Gastrocnemius medialis (tissue), 4 donors: ENCODE measurements at places on chromosomes 3 and 15. TPM values are rescaled to one million over a fixed set of nuclear protein-coding genes. Genes with fewer than 3 reads are reported as not detected.

DNA sequence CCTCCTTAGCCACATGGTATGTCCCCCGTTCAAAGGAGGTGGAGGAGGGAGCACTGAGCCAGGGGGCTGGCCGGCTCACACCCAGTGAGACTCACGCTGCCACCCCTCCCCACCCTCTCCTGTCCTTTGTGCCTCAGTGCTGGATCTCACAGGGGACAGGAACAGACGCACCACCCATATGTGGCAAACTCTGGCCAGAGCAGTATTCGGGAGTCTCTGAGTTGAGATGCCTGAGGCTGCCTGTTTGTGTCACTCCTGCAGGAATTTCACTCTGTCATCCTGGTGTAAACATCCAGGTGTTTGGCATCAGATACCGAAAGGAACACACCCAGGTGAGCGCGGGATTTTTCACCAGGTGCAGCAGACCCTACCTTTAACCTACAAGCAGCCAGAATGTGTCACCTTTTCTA is 25.7 kb downstream of the RGMA start:
- peak; percentile 54 for DNase-seq

- no peak for DNase-seq
These were observed 75.3 kb downstream of the NCEH1 start for GRCh38 chr3:172635588-172635987.

The GXYLT2 gene
- total RNA-seq = 0.31 TPM

DNA sequence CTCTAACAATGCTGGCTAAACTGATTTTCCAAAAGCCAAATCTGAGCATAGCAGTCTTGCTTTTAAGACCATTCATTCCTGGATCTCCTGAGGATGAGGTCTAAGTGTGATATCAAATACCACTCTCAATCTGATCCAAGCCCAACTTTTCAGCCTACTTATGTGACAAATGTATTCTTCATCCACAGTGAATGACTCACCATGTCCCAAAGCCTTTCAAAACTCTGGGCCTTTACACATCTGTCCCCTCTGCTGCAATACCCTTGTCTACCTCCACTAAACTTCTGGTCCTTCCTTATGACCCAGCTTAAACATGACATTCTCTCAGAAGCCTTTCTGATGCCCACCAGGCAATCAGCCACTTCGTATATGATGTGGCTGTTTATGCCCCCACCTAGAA is 4.6 kb downstream of the ANAPC13 start:
- no peak for DNase-seq

- no peak for DNase-seq
These were observed 113.9 kb upstream of the MRPL3 start for GRCh38 chr3:131616719-131617118.

GRCh38 chr3:98701071-98701675 is 62.0 kb upstream of the ST3GAL6 start:
- no peak for DNase-seq

GRCh38 chr3:66270288-66270687 is 49.5 kb downstream of the SLC25A26 start:
- no peak for DNase-seq

The CFAP100 gene
- not detected for total RNA-seq

DNA sequence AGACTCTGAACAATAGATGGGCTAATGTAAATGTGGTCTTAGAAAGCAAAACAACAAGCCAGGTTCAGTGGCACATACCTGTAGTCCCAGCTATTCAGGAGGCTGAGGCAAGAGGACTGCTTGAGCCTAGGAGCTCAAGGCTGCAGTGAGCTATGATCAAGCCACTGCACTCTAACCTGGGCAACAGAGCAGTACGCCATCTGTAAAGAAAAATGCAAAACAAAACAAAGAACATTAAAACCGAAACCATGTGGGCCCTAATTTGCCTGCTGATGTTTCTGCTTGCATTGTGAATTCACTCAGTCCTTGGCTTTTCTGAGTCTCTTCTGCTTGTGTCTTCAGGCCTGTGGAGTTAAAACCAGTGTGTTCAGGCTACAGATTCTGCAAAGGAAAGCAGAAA is 56.7 kb downstream of the CCNL1 start:
- DNase-seq = no peak

- no peak for DNase-seq
These were observed 608.6 kb upstream of the BCHE start for GRCh38 chr3:166445865-166446264.

DNA sequence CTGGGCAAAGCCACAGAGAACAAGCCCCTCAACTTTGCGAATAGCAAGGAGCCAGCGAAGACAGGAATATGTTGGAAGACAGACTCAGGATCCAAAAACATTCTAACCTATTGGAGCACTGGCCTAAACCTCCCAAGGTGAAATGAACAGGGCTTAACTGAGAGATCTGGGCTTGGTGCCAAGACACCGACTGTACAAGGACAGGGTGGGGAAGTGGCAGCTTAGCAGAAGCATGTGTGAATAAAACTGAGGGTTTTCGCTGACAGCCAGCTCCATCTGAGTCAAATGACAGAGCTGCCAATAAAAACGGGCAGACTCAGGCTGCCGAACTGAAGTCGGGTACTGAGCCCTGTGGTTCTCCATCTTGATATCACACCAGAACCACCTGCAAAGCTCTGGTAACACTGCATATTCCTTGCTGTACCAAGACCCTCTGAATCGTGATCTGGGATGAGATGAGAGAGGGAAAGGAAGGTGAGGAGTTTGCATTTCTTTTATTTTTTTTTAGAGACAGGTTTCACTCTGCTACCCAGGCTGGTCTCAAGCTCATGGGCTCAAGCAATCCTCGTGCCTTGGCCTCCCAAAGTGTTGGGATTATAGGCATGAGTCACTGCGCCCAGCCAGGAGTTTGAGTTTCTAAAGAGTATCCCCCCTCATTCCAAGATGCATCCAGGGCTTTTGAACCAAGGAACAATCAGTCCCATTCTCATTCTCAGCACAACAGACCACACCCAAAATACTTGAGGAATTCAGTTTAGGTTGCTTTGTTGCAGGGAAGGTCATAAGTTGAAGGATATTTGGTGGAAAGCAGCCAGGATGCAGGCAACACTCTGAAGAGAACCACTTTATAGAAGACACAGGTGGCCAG is 6.0 kb upstream of the PLCB2 start:
- peak; percentile 45 for DNase-seq

GRCh38 chr15:97874139-97874538 is 86.4 kb upstream of the ARRDC4 start:
- DNase-seq = no peak

The SPINT1 gene
- total RNA-seq = 1.0 TPM

The OSTN gene
- total RNA-seq = not detected

DNA sequence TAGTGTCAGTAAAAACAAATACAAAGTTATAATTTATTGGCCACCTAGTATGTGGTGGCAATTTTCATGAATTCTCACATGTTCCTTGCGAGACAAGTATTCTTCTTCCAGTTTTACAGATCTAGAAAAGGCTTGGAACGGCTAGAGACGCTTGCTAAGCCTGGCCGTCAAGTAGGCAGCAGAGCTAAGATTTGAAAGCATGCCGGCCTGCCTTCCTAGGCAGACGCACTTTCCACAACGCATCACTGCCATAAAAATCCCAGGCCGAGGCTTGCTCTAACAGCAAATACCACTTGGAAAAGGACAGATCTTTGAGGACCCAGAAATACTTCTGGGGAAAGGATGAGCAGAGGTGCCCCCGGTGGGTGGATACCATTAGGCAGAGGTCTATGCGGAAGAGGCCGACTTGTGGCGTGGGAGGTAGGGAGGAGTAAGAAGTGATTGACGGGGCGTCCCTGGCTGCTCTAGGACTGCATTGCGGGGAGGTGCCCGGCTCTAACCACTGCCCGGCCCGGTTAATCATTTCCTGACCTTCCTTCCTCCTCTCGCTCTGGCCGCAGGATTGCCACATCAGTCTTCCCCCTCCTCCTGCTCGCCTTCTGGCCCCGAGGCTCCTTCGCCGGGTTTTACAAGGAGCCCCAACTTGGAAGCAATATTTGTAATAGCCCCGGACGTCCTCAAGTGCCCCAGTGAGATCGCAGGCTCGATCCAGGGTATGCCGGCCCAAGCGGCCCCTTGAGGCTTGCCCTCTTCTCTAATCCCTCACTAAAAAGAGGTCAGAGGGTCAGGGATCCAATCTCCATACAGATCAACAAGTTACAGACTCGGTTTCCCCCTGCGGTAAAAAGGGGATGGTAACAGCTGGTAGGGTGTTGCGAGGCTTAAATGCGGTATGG is 1.3 kb upstream of the USP3 start:
- DNase-seq = peak; percentile 81

The CPA3 gene
- not detected for total RNA-seq

The THUMPD3 gene
- 28.0 TPM for total RNA-seq

The GOLGA8Q gene
- total RNA-seq = not detected

- DNase-seq = no peak
These were observed 13.3 kb downstream of the XRN1 start for GRCh38 chr3:142434503-142434902.

The RHOV gene
- not detected for total RNA-seq

DNA sequence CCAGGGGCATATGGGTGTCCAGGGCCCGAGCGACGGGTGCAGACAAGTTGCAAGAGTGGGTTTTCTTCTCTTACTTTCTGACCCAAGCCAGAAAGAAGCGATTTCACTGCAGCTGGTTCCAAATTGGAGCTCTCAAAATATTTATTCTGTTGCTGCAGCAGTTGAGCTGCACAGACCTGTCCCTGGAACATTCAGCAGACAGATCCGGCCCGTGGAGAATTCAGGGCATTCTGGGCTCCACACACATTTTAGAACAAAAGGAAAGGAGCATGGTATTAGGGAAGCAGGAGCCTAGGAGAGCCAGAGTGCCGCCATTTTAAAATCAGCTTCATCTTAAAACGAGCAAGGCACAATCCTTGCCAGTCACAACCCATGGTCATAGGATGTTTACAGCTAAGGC is 135.3 kb upstream of the TPM1 start:
- DNase-seq = no peak

The TEX55 gene
- not detected for total RNA-seq

The GOLGA8N gene
- 1.1 TPM for total RNA-seq

The SKOR1 gene
- 2.1 TPM for total RNA-seq

DNA sequence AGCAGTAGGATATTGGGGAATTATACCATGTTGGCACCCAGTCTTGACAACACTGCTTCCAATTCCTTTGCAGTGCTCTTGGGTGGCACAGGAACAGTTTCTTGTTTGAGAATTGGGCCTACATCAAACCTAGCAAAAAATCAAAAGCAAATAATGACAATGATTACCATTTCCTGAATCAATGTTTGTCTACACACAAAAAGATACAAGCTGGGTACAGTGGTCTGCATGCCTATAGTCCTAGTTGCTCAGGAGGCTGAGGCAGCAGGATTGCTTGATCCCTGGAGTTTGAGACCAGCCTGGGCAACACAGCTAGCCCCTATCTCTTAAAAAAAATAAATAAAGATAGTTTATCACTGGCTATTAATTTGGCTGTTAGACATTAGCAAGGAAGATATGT is 8.0 kb downstream of the MTFMT start:
- no peak for DNase-seq

- no peak for DNase-seq
These were observed 147.6 kb downstream of the KLF13 start for GRCh38 chr15:31474059-31474868.

GRCh38 chr3:119408243-119408950 is 55.0 kb downstream of the TMEM39A start:
- DNase-seq = no peak

The HIGD2B gene
- not detected for total RNA-seq

- DNase-seq = no peak
These were observed 216.5 kb downstream of the ZBBX start for GRCh38 chr3:167163580-167163979.

GRCh38 chr3:176097027-176097426 is 1100.3 kb downstream of the TBL1XR1 start:
- DNase-seq = no peak

The PPP1R14D gene
- total RNA-seq = not detected

DNA sequence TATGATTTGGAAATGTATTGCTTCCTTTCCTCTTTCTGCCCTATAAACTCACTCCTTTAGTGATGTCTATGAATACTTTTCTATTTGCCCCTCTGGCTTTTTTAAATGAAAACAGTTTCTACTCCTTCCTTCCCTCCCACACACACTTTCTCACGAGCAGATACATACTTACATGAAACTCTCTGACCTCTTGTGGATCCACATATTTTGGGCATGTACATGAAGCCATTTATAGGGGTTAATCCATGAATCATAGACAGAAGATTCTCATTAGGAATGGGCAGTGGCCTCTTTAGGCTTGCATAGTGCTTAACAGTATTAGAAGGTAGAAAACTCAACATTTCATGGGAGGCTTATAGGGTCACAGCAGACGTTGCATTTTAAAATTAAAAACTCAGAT is 24.8 kb downstream of the ANAPC13 start:
- DNase-seq = no peak

The ADAMTS17 gene
- total RNA-seq = 12.8 TPM

- DNase-seq = no peak
These were observed 32.8 kb upstream of the STRIT1 start for GRCh38 chr3:155326244-155326643.
